ENCODE measurements at places on chromosomes 13 and 19. TPM values are rescaled to one million over a fixed set of nuclear protein-coding genes. Genes with fewer than 3 reads are reported as not detected.

DNA sequence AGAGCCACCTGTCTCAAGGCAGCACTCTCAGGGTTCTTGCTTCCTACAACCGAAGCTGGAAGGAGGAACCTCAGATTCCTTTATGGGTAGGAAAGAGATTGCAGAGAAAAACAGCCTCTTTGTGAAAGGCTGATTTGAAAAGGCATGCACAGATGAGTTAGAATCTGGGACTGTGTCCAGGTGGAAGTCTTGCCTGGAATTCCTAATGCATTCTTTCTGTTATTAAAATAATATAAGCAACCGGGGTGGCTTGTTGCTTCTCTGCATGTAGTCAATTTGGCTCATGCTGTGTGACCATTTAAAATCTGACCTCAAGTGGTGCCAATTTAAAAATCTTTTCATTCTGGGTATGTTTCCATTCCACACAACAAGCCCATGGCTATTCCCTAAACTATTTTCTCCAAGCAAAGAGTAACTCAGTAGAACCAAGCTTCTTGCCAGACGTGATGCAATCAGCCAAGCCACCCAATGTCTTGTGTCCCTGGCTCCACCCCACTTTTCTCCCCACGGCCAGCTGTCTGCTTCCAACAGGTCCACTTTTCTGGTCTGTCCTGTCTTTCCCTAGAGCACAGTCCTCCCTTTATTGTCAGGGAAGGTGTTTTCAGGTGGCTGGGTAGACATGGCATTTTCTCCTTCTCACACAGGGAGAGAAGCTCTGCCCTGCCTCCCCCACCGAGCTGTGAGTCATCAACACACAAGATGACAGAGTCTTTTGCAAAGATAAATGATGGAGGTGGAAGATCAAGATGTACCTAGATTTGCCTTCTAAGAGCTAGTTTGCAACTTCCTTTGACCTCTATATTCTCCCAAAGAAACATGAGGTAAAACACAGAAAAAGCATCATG is 394.3 kb downstream of the FOXO1 start:
- DNase-seq, result no peak

ZNF677 gene
- total RNA-seq, result 47.9 TPM

DNA sequence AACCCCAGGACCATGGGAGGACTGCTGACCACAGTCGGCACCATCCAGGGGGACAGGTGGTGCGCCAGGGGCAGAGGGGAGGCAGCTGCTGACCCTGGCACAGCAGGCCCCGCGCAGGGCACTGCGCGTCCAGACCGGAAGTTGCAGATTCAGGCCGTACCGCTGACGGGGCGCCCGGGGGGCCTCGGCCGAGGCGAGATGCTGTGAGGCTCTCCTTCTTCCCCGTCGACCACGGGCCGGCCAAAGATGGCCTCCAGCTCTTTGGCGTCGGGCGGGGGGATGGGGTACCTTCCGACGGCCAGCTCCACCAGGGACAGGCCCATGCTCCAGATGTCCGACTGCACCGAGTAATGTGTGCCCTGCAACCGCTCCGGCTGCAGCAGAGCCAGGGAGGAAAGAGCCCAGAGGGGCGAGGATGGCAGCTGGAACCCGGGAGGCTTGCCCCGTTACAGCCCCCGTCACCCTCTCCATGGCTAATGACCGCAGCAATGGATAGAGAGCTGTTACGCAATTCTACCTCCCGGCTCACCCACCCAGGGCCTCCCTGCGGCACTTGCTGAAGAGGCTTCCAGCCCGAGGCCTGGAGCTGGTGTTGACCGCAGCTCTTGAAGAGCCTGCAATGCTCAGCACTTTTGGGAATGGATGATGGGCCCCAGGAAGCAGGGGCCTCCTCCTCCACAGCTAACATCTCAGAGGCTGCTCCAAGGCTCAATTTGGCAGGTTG is 24.7 kb downstream of the MAP2K2 start:
- DNase-seq, result no peak

DNA sequence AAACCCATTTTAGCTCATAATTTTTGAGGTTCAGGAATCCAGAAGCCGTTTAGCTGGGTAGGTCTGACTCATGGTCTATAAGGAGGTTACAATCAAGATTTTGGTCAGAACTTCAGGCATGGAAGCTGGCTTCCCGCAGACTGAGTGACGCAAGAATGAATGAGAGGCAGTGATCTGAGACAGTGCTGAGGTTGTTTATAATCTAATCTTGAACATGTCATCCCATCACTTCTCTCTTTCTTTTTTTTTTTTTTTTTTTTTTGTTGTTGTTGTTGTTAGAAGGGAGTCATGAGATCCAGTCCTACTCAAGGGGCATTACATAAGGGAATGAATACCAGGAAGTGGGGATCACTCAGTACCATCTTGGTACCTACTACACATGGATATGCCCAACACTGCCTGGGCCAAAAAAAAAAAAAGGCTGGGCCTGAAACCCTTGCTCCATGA is 217.4 kb downstream of the DLEU7 start:
- no peak for DNase-seq

GRCh38 chr13:94109715-94110374 is 369.6 kb downstream of the DCT start:
- no peak for DNase-seq

DNA sequence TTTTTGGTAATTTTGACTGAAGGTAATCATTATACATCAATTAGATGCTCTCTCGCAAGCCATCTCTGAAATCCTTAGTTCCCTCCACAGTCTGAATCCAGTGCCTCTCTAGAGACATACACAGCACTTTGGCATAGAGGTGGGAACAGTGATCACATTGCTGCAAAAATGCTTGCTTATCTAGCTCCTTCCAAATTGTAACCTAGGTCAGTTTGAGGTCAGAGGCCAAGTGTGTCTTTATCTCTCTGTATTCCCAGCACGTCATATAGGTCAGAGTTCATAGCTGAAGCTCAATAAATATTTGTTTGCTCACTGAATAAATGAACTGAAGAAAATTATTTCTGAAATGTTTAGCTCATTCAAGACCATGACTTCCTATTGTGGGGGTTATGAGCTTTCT is 462.5 kb downstream of the DIAPH3 start:
- no peak for DNase-seq

OR7C2 gene
- total RNA-seq, result not detected

DNA sequence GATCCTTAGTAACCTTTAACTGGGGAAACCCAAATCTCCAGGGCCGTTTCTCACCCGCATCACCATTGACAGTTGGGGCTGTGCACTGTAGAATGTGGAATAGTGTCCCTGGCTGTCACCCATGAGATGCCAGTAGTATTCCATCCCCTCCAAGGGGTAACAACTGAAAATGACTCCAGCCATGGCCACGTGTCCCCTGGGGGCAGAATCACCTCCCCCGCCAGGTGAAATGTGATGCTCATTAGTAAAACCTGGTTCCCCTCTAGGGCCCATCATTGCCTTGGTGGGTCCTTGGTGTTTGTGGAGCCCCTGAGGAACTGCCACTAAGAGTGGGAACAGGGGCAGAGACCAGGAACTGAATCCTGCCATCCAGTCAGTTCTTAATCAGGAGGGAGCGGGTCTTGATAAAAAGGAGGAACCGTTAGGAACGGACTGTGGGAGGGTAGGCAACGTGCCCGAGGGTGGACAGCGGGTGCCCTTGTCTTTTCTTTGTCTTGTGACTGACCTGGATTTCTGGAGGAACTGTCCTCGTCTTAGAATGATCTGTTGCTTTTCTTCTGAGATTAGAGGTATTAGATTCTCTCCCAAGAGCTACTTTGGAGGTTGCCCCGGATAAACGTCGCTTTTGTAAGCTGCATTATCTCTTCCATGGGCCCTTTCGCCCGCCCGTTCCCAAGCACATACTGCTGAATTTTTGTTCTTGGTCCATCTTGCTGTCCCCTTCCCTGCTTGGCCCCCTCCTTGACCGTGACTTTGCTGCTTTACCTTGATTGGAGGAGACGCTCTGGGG is 3.5 kb downstream of the MYO9B start:
- DNase-seq, result no peak

- DNase-seq, result no peak
Observed at GRCh38 chr13:99962242-99962641, 9.3 kb downstream of the ZIC5 start.

- no peak for DNase-seq
Observed at GRCh38 chr13:46810440-46810839, 13.5 kb upstream of the ESD start.

IGFL3 gene
- not detected for total RNA-seq

SHFL gene
- 18.9 TPM for total RNA-seq

- DNase-seq, result no peak
Observed at GRCh38 chr19:1997353-1998233, 17.9 kb downstream of the BTBD2 start.

HCST gene
- total RNA-seq, result 1.3 TPM

DNA sequence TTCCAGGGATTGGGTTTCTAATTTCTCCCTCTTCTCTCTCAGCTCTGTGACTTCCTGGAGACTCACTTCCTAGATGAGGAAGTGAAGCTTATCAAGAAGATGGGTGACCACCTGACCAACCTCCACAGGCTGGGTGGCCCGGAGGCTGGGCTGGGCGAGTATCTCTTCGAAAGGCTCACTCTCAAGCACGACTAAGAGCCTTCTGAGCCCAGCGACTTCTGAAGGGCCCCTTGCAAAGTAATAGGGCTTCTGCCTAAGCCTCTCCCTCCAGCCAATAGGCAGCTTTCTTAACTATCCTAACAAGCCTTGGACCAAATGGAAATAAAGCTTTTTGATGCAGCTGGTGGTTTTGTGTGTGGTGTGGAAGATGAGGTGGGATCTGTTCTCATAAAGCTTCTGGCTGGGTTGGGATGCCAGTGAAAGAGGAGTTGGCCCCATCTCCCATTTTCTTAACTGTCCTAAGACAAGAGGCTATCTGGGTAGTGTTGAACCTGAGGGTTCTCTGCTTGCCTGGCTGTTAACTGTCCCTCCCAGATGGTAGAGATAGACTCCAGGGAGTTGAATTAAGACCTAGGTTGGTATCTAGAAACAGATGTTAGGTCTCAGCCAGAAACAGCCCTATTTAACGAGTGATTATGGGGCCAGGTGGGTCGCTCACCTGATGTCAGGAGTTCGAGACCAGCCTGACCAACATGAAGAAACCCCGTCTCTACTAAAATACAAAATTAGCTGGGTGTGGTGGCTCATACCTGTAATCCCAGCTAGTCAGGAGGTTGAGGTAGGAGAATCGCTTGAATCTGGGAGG is 1.6 kb downstream of the FTL start:
- DNase-seq, result no peak

GRCh38 chr13:59625111-59625510 is 538.6 kb downstream of the DIAPH3 start:
- DNase-seq, result no peak

- DNase-seq, result no peak
Observed at GRCh38 chr13:51955281-51955771, 55.9 kb downstream of the ATP7B start.

HNRNPA1L2 gene
- 11.6 TPM for total RNA-seq

USHBP1 gene
- 0.29 TPM for total RNA-seq

SLC1A6 gene
- 6.4 TPM for total RNA-seq

KLHL1 gene
- 0.14 TPM for total RNA-seq
